Activated CD4-positive, alpha-beta T cell treated with anti-CD3 and anti-CD28 coated beads for 24 hours (primary cell): ENCODE measurements at places on chromosomes 16 and 17.

DNA sequence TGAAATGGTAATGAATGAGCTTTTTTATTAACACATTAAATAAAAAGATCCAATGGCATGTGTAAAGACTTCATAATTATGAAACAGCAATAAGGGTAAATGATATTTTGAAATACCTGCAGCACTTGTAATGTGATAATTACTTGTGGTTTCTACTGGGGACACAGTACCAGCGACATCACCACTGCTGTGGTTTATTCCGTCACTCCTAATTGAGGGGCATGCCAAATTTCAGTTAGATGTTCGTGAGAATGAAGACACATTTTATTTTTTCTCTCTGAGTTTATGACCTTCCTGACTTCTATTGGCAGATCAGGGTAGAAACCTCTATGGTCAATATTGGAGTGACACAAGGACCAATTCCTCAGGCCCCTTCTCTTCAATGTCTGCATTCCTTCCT is 131.9 kb upstream of the XYLT1 start:
- no peak for DNase-seq

GRCh38 chr17:45052052-45052772 is 780 bp upstream of the DCAKD start:
- peak; percentile 21 for DNase-seq

DNA sequence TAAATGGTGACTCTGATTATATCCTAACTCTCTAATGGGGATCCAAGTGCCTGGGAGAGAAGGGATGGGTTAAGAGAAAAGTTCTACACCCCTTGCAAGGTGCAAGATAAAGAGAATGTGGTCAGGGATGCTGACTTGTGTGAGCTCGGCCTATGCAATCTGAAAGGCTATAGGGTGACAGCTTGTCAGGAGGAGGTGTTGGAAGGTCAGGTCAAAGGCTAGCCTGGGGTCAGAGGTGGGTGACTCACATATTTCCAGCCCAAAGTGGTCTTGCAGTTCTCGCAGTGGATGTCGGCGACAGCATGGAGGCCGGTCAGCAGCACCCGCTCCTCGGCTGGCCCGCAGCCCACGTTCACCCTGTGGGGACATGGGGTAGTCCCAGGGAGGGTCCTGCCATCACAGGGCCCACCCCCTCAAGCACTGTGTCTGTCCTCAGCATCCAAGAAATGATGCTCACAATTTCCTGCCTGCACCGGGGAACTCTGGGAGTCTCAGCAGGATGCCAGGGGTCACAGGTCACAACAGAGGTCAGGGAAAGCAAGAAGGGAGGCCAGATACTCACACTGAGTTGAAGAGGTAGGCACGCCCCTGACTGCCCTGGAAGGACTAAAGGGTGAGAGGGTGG is 1.4 kb downstream of the YPEL3 start:
- DNase-seq = no peak

GRCh38 chr17:34146440-34147043 is 108.5 kb upstream of the CCL2 start:
- DNase-seq = peak; percentile 50

GRCh38 chr16:1042866-1043265 is 29.7 kb upstream of the SSTR5 start:
- no peak for DNase-seq

GRCh38 chr16:83312718-83313245 is 495.0 kb upstream of the HSBP1 start:
- no peak for DNase-seq

GRCh38 chr16:20944861-20945574 is 44.4 kb downstream of the LYRM1 start:
- DNase-seq = peak; percentile 11

DNA sequence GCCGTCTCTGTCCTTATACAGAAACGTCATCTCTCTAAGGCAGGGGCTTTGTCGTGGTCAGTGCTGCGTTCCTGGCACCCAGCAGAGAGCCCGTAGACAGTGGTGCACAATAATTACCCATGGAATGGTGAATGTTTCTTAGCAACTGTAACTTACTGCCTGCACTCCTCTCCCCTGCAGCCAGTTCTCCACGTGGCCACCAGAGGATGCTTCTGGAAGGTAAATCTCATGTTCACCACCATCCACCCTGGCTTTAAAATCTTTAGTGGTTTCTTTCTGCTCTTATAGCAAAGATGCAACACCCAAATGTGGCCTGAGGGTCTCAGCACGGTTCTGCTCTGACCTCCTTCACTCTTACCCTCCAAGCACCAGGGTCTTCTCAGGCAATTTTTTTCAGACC is 150.8 kb downstream of the GRIN2A start:
- no peak for DNase-seq

DNA sequence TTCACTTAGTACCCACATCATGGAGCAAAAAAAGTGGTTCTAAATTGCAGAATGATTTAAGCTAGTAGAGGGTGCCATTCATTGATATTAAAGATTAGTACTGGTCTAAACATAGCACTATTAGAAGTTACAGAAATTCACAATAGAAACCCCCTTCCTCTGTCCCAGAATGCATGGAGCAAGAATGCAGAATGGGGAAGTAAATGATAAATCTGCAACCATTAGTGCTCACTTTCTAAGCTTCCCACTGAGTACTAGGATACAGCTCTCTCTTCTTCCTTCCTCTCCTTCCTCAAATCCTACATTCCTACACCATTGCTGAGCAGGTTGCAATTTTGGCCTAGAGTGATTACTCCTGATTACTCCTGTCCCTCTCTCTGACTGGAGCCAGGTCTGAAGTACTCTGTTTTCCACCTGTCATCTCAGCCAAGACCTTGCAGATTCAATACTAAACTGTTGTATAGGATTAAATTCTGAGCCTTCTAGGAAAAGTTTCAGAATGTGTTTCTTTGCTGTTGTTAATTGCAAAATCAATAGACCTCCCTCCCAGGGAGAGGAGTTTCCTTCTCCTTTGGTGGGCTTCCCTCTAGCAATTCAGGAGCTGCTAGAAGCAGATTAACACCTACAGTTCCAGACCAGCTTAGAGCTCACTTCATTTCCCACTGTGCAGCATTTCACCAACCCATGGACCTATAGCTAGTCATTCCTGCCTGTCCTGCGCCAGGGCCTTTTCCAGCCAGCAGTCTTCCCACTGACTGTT is 165.5 kb upstream of the TBX2 start:
- DNase-seq = no peak

DNA sequence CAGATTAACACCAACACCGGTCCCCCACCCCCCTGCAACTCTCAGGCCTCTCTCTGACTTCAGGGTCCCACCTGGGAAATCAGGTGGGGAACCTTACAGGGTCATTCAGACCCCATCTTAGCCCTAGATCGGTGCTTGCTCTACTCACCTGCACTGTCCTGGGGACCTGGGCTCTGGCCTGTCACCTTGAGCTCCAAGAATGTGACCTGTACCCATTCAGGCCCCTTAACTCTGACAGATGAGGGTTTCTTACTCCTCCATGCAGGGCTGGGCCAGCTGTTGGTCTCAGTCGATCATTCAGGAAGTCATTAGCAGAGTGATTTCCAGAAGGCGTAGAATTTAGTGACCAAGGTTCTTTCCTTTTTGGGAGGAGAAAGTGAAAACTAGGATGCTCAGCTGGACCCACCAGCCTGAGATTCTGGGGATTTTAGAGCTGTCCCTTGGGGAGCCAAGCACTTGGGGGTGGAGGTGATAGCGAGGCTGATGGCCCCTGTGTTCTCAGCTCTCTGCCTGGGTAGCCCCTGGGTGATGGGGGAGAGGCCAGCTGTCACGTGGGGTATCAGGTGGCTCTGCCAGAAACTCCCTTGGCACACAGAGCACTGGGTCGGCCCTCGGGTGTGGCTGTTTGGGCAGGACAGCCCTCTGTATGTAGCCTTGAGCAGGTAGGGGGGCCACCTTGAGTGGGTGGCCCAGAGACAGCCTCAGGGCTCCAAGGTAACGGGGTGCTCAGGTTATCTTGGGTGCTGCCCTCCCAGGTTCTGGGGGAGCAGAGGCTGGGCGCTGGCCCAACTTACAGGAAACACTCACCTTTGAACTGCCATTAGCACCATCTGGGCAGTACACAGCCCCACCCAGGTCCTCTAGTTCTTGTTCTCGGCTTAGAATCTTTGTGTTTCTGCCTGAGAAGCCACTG is 724 bp downstream of the MVP start:
- no peak for DNase-seq

DNA sequence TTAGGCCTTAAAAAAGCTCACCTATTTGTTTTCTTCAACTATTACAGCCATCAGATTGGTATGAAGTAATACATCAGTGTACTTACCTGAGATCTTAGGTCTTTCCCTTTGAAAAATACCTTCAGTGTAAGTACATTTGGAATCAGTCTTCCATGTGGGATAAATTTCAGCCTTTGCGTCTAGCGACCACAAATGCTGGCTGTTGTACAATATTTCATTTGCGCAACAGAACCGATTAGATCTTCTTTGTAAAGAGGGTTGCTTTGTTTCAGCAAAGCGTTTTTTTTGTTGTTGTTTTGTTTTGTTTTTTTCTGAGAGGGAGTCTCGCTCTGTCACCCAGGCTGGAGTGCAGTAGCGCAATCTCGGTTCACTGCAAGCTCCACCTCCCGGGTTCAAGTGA is 394.0 kb downstream of the CPPED1 start:
- no peak for DNase-seq

- no peak for DNase-seq
These were observed 2.2 kb downstream of the ZNF276 start for GRCh38 chr16:89723279-89724250.

DNA sequence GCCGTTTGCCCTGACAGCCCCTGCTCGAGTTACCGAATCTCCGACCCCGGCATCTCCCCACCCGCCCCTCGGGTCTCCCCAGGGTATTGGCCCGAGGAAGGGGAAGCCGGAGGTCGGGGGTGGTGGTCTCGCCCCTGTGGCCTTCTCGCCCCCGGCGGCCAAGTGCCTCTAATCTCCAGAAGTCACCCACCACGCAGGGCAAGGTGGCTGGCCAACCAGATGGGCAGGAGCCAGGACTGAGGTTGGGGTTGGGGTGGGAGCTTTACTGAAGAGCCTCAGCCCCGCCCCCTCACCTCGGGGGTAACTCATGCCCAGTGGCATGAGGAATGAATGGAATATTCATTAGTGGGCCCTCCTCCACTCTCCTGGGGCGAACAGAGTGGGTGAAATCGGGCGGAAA is 637 bp downstream of the DHRS11 start:
- no peak for DNase-seq

GRCh38 chr17:72305472-72305871 is 184.7 kb downstream of the SOX9 start:
- DNase-seq = no peak

- no peak for DNase-seq
These were observed 59.4 kb downstream of the MFSD11 start for GRCh38 chr17:76797241-76797840.
